CD4-positive, alpha-beta T cell (primary cell): ENCODE measurements at places on chromosomes 7 and 10.

GRCh38 chr10:112296908-112297331, 13.7 kb downstream of the TECTB start:
- no peak for DNase-seq

DNA sequence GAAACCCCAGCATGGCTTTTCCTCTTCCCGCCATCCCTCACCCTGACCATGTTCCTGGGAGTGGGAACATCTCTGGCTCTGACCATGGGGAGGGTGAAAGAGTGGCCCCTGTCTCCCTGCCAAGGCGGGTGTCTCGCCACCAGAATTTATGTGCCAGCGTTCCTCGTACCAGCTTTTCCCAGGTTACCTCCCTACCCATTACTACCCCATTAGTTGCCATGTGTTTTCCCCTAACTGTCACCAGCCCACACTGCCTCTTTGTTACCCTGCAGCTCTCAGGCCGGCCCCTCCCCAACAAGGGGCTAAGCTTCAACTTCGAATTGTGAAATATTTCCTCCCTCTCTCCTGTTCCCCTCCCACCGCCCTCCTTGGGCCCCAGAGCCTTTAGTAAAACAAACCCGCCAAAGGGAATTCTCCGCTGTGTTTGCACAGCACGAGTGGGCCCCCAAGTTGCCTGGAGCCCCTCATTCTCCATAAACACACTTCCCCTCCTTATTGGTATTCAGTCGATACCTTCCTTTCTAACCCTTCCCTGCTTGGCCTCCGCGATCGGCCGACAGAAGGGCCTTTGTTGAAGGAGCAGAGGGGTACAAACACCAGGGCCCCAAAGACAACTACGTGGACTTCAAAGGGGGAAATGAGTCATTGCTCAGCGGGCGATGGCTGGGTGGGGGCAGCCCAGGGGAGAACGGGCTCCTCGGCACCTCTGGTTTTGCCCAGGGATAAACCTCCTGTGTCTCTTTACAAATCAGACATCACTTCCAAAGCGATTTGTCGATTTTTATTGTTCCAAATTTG, 45.5 kb downstream of the SLIT1 start:
- DNase-seq, result no peak

- DNase-seq, result no peak
These were observed 666.0 kb upstream of the COBL start for GRCh38 chr7:51982653-51983052.

DNA sequence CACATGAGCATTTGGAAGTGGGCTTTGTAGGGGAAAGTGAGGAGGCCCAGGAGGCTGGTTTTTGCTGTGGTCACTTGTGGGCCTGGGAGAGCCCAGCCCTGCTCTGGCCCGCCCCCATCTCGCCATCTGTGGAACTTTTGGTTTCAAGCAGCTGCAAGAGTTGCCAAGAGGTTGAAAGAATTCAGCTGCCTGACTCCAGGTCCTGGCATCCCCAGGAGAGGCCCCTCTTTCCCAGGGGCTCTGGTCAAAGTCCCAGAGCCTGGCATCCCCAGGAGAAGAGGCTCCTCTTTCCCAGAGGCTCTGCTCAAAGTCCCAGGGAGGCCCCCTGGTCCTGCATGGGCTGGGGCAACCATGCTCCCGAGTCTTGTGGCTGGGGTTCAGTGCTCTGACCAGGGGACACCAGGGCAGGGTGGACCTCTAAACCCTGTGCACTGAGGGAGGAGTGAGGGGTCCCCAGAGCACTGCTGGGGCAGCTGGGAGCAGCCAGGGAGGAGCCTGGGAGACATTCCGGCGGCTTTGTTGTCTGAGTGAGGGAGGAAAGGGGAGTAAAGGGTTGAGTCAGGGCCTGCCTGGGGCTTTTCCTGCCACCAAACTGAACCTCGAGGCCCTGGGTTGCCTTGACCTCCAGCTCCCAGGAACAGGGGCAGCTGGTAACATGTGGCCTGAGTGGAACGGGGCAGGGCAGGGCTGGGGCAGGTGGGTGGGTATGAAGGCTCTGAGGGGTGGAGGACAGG, 27.7 kb upstream of the CSGALNACT2 start:
- DNase-seq, result no peak

DNA sequence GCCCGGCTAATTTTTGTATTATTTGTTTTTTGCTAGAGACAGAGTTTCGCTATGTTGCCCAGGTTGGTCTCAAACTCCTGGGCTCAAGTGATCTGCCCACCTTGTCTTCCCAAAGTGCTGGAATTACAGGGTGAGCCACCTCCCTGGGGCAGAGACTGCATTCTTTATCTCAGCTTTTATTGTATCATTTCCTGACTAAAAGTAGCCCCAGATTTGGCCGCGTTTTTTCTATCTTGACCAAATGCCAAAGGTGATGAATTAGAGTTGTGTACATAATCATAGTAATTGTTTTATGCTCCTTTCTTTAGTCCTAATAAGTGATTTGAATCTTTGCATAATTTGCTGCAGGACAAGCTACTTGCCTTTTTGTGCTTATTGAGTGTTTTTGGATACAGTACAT, 3.1 kb upstream of the SMNDC1 start:
- no peak for DNase-seq

GRCh38 chr10:95360122-95360714, 69.4 kb upstream of the PDLIM1 start:
- DNase-seq, result no peak

DNA sequence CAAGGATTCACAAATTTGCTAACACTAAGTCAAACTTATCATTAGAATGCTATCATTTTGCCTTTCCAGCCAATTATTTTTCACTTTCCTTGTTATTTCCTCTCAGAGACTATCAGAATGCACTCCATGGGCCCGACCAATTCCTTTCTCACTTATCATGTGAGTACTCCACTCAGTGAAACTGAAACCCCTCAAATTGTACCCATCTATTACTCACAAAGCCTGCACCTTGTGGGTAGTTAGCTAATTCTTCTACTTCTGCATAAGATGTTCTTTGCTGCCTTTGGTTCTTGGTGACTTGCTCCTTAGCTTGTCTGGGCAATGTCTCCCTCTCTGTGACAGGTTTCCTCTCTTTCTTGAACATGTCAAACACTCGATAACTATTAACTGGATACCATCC, 35.2 kb upstream of the MBL2 start:
- DNase-seq, result no peak

GRCh38 chr10:30158325-30158960, 99.1 kb upstream of the JCAD start:
- DNase-seq, result no peak

DNA sequence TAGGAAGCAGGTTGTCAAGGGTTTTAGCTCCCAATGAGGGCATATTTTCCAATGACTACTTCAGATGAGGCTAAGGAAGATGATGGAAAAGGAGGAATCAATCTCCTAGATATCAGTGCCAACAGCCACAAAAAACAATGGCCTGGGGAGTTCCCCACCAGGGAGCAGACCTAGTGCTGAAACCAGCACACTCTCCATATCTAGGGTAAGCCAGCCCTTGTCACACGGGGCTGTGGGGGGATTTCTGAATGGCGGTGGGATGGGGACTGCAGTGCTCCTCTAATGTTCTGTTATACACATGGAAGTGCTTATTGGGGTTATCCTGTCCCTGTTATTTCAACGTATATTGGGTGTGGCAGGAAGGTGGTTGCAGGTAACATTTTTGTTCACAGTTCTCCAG, 18.5 kb downstream of the EPC1 start:
- no peak for DNase-seq

DNA sequence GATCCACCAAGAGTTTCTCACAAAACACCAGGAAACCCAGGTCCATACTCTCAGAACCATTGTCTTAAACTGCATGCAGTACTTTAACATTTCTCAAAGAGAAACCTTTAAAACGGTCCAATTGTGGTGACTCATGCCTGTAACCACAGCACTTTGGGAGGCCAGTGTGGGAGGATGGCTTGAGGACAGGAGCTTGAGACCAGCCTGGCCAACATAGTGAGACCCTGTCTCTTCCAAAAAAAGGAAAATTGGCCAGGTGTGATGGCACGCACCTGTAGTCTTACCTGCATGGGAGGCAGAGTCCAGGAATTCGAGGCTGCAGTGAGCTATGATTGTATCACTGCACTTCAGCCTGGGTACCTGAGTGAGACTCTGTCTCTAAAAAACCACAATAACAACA, 97.5 kb upstream of the OIT3 start:
- no peak for DNase-seq

DNA sequence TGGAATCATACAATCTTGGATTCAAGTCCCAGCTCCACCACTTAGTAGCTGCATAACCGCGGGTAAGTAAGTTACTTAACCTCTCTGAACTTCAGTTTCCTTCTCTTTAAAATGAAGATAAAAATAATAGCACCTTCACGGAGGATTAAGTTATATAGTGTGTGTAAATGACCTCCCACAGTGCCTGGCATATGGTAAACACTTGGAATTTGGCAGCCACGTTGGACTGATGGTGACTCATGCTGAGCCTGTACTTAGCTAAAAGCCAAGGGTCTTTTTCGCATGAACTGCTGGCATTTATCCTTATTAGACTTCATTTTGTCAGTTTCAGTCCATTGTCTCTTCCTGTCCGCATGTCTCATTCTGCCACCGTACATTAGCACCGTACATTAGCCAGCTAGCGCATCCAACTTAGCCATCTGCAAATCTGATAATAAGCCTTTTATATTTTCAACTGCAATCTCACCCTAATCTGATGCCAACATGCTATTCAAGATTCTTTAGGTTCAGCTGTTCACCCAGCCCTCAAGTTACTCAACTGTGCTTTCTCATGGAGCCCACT, 11.2 kb downstream of the SLC13A4 start:
- no peak for DNase-seq
